ENCODE measurements at places on chromosomes 3 and 15.

DNA sequence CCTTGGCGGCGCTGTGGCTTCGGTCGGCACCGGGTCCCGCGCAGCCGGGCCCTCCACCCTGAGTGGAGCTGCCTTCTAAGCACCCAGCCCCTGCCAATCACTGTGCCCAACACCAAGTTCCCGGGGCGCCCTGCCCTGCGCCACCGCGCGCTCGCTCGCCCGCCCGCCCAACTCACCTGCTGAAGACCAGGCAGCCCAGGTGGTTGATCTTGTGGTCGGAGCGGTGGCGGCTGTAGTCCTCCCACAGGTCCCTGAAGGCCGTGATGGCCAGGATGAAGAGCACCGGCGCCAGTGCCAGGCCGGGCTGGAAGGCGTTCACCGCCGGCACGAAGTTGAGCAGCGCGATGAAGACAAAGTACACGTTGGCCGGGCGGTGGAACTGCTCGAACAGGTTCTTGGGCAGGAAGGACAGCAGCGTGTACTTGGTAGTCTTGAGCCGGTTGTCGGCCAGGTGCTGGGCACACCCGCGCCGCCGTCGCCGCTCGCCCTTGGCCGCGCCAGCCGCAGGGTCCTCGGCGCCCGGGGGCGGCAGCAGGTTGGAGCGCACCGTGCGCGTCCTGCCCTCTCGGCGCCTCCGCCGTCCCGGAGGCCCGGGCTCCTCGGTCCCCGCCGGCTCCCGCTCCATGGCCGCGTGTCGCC is 536 bp downstream of the ATP10A start:
- DNase-seq, result no peak

DNA sequence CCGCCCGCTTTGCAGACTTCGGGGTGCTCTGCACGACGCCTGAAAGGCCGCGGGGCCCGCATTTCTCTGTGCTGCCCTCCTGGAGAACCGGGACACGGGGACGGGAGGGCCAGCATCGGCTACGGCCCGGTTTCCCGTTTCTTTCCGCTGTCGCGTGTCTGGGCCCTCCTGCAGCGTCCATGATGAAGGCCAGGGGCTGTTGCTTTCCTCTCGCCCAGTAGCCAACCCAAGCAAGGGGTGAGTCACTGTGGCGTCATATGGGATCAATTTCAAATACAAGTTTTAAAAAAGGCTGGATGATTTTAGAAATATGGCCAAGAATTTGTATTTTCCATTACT is 435 bp downstream of the SLC35G2 start:
- peak; percentile 18 for DNase-seq

DNA sequence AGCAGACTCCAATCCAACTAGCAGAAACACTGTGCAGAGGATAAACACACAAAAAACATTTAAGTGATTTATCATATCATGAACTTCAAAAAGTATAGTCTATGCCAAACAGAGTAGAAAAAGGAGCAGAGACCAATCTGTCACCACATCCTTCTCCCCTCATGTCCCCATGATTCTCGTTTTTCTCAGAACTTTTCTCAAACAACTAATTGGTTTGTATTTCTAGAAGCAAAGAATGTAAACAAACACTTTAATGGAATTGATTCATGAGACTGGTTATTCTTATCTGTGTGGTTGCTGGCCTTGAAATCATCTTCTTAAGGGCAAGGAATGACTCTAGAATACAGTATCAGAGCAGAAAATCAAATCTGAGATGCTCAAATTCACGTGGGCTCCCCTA is 294.2 kb upstream of the THBS1 start:
- DNase-seq, result no peak

GRCh38 chr3:136239094-136239493 is 11.0 kb upstream of the PCCB start:
- DNase-seq, result no peak

- no peak for DNase-seq
Observed at GRCh38 chr15:99970891-99971430, 237.7 kb upstream of the LYSMD4 start.

DNA sequence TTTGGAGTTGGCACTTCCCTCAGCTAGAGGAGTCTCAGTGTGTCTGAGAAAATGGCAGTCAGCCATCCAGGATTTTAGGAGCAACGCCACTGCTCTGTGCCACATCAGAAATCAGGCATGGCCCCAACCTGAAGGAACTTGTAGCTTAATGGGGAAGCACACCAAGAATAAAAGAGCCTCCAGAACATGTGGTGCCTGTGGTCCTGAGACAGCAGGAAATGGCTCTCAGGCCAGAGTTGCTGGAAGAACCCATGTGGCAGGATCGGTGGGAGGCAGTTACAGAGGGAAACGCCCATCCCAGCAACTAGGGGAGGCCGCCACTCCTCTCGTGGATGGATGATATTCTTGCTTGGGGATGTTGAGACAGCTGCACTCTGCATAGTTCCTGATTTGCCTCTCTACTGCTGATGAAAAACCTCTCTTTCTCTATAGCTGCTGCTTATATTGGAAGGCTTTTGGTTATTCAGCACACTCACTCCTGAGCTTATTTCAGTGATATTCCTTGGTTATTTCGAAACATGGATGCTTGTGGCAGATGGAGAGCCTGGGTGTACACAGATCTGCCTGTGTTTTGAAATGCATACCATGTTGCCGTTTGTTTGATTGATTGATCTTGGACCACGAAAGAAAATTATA is 52.4 kb downstream of the KLHL25 start:
- DNase-seq, result peak; percentile 44

DNA sequence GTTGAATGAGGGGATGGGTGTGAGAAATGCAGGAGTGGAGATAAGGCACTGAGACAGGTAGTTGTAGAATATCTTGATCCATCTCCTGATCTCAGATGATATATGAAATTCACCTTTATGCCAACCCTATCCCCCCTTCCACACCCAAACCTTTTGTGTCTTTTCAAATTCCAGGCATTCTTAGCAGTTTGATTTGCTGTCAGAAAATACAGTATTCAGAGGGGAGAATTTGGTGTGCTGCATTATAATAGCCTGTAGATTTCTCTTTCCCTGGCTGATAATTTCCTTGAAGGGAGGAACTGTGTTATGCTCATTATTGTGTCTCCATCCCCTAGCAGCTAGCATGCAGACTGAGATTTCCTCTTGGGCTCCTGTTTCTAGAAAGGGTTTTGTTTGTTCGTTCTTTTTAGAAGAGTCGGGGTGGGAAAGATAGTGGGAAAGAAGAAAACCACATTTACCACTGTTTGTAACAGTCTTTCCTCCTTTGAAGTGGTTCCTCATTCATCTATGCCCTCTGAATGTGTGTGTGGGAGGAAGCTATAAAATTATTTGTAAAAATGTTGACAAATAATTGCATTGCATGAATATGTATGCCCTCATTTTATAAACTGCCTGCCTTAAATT is 373.4 kb downstream of the DIPK2A start:
- no peak for DNase-seq

- no peak for DNase-seq
Observed at GRCh38 chr3:25610779-25611178, 53.9 kb downstream of the TOP2B start.

- DNase-seq, result no peak
Observed at GRCh38 chr15:47756872-47757271, 39.6 kb downstream of the SEMA6D start.

DNA sequence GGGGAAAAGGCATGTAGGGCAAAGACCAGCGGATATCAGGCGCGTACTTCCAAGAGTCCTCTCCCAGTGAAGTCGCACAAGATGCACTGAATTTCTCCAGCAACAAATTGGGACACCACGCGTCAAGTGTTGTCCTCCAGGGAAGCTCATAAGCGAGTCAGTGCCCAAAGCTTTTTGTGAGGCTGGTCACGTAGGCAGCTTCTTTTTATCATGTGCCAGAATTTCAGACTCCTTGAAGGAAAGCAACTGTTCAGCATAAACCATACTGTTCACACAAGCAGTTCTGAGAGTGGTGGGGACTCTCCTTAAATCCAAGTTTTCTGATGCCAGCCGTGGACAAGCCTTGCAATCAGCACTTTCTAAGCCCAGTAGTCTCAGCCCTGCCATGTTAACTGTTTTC is 10.1 kb upstream of the FSTL1 start:
- no peak for DNase-seq

DNA sequence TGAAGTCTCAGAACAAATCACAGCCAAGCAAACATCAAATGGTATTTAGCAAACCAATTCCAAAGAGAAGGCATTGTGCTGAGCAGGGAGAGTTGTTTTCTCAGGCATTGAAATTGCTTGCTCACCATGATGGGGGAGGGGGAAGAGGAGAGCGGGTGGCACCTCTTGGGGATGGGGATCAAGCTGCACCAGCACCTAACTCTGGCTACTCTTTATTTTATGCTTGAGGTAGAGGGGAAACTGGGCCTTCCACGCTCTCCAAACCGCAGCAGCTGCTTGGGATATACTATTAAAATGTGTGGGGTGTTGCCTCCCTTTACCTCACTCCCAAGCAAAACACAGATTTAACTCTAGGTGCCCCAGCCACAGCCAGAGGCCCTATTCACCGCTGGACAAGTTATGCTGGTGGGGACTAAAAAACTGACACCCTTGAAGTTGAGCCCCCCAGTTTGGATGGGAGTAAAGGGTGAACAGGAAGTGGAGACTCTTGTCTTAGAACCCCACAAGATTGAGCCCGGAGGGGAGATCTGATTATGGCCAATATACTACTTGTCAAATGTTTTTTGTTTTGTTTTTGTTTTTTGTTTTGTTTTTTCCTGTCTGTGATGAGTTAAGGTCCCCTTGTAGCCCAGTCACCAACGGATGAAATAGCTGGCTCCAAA is 5.0 kb upstream of the FOXB1 start:
- DNase-seq, result no peak

DNA sequence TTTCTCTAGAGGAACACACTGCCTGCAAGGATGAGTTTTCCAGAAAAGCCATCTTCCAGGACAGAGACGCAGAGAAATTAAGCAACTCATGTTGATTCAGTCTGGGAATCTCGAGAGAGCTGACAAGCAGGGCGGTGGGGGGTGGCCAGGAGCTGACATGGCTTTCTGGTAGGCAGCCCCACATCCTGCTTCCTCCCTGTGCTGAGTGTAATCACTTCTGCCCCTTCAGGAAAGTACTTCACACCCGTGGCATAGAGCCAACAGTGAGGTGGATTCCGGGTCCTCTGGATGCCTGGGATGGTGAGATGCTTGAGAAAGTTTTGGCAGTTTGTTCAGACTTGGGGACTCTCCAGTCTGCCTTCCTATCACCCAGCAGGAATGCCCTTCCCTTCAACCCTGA is 221.1 kb downstream of the SLCO3A1 start:
- peak; percentile 36 for DNase-seq

- no peak for DNase-seq
Observed at GRCh38 chr3:186075489-186075888, 33.4 kb downstream of the ETV5 start.

- DNase-seq, result no peak
Observed at GRCh38 chr15:42144841-42145375, 11.5 kb downstream of the PLA2G4F start.

- DNase-seq, result no peak
Observed at GRCh38 chr15:62085740-62086139, 19.0 kb downstream of the C2CD4A start.

DNA sequence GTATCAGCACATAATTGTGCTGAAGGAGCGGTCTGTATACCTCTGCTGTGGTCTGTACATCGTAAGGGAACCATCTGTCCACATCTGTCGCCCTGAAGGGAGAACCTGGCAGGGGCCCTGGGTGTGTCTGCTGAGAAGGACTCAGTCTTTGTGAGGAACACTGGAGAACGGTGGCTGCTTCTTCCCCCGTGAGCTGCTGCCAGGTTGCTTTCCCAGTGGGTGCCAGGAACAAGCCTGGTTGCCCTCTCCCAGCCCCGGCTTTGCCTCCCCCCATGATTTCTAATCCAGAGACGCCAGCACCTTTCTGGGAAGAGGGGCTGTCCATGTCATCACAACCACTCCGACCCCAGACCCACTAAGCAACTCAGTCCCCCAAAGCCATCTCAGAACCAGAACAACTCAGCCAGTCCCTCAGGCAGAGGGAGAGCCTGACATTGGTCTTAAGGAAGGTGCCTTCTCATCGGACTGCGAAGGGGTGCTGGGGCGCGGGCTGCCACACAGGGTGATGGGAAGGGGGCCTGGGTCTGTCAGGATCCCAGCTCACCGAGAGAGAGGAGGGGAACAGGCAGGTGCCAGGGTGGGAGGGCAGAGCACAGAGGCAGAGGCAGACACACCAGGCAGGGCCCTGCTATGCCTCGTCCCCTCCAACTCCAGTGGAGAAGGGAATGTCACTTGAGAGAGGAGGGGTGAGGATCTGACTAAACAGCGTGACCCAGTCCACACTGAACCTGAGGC is 8.5 kb downstream of the TNK2 start:
- DNase-seq, result no peak

DNA sequence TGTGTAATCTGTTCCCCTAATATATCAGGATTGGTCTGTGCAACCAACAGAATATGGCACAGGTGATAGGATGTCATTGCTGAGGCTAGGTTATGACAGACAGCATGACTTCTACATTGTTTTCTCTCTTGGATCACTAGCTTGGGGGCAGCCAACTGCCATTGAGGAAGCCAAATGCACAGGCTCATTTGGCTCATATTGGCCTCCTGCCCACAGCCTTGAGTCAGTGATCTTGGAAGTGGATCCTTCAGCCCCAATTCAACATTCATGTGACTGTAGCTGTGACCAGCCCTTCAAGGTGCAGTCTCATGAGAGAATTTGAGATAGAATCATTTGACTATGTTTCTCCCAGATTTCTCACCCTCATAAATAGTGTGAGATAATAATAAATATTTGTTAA is 675.6 kb downstream of the GRM7 start:
- DNase-seq, result no peak

DNA sequence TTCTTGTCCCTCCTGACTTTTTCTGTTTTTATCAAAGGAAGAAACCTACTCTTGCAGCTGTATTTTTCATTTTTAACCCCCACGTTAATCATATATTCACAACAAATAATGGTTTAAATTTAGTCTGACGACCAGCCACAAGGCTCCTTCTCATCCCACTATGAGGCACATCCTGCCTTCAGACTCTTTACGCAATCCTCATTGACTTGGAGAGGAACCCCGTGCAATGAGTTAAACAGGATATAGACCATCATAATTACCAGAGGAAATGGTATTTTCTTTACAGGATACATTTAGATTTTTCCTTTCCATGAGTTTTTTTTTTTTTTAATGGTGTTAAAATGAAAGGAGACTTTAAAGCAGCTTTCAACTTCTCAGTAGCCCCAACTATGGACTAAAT is 68.5 kb downstream of the WWTR1 start:
- DNase-seq, result no peak

GRCh38 chr3:110164632-110165369 is 827.5 kb upstream of the DPPA4 start:
- DNase-seq, result no peak

DNA sequence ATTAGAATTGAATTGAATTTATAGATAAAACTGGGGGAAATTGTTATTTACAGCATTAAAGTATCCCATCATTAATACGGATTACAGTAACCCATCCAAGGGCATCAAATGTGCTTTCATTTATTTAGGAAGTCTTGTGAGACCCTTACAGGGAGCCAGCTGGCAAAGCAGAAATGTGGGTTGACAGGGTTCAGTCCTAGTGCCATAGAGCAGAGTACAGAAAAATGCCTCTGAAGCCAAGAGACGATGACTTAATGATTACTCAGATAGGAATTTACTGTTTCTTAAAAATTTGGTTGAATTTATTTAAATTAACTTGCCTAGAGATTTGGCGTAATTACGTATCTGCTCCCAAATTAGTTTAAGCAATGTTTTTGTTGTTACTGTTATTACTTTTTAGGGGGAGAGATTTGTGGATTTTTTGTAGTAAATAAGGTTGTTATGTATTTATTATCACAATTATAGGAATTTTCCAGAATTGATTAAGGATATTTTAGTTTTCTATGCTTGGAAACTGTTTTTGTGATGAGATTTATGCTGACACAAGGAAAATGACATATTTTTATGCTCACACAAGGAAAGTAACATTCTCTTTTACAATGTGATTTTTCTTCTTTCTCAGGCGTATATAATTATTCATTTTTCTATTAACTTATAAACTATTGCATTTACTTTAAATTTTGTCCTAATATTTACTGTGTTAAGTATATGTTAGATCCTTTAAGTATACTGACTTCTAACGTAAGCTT is 152.0 kb downstream of the EPHA6 start:
- no peak for DNase-seq
